ENCODE measurements at places on chromosomes 2 and 18. TPM values are rescaled to one million over a fixed set of nuclear protein-coding genes. Genes with fewer than 3 reads are reported as not detected.
A peak's percentile ranks its signal among the peaks of the same experiment; 100 is the strongest.

GRCh38 chr2:7701791-7702190, 784.6 kb downstream of the RNF144A start:
- DNase-seq: no peak

Gene TSHZ1
- total RNA-seq: 9.4 TPM

DNA sequence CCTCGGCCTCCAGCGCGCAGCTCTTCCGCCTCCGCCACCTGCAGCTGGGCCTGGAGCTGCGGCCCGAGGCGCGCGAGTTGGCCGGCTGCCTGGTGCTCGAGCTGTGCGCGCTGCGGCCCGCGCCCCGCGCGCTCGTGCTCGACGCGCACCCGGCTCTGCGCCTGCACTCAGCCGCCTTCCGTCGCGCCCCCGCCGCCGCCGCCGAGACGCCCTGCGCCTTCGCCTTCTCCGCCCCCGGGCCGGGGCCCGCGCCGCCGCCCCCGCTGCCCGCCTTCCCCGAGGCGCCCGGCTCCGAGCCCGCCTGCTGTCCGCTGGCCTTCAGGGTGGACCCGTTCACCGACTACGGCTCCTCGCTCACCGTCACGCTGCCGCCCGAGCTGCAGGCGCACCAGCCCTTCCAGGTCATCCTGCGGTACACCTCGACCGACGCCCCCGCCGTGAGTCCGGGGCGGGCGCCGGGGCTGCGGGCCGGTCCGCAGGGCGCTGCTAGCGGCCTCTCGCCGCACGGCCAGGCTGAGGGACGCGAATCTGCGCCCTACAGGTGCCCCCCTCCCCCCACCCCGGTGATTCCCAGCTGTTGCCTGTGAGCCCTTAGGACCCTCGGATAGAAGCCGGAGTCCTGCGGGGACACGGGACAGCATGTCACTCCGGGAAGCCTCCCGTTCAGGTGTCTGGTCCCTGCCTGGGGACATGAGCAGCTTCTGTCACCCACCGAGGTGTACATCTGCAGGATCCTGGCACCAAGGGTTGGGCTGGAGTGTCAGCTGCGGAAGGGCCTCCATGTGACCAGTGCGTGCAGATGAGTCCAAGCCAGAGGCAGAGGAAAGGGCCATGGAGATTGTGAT, 616 bp downstream of the RNPEPL1 start:
- peak; percentile 45 for DNase-seq

- no peak for DNase-seq
Observed at GRCh38 chr2:134410006-134410405, 156.1 kb downstream of the MGAT5 start.

Gene MFSD2B
- 0.07 TPM for total RNA-seq

Gene TNFRSF11A
- total RNA-seq: 9.8 TPM

Gene PMS1
- total RNA-seq: 19.3 TPM

GRCh38 chr2:85435220-85435958, 16.9 kb downstream of the SH2D6 start:
- DNase-seq: no peak

GRCh38 chr2:78768016-78768415, 257.5 kb upstream of the REG3G start:
- DNase-seq: no peak

DNA sequence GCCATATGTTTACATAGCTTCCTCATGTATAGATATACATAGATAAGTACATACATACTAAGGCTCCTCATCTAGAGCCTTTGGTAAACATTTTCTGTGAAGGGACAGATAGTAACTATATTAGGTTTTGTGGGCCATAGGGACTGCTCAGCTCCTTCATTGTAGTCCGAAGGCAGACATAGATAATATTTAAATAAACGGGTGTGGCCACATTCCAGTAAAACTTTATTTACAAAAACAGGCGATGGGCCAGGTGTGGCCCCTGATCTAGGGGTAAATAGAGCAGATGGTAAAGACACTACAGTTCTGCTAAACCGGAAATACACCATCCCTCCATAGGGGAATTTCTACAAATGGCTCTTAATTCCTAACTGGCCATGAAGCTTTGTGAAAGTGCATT, 7.3 kb downstream of the COQ10B start:
- no peak for DNase-seq

GRCh38 chr18:48945953-48946217, 4.9 kb downstream of the SMAD7 start:
- DNase-seq: no peak

Gene TEX44
- total RNA-seq: not detected

Gene DUSP2
- 1.0 TPM for total RNA-seq

DNA sequence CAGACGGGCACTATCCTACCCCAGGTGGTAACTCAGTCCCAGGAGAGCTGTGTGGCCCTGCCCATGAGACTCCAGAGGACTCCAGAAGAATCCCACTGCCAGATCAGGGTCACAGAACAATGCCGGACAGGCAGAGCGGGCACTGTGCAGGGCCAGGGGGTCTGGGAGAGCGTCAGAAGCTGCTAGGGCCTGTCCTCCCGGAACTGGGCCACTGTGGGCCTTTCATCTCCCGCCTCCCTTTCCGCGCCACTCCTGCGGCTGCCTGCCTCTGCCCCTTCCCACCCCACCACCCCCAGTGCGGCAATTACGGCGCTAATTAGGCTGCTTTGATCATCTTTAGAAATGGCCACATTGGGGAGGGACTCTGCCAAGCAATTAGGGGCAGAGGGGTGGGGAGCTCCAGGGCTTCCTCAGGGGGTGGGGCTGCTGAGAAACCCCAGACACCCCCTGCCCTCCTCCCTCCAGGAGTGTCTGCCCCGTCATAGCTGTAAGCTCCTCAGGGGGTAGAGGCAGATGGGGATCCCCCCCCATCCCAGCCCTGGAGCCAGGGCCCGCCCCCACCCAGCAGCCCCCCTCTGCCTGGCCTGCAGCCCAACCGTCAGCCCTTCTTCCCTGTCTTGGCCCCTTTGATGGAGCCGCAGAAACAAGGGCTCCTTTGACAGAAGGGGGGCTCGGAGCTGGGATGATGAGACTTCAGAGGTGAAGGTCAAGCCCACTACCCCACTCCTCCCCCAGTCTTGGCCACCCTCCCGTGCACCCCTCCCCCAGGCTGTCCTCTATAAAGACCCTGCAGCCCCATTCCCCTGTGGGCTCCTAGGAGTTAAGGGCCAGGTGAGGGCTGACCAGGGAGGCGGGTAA, at the start of gene PRSS56:
Gene PRSS56, plus strand, starts transcription at position 808 of the 858 bp plus-strand sequence. CDS start 211 bp downstream, outside the sequence.
- no peak for DNase-seq

Gene DQX1
- 0.13 TPM for total RNA-seq

Gene GALNT13
- 0.21 TPM for total RNA-seq

- no peak for DNase-seq
Observed at GRCh38 chr2:200728630-200729029, 83.1 kb upstream of the BZW1 start.

DNA sequence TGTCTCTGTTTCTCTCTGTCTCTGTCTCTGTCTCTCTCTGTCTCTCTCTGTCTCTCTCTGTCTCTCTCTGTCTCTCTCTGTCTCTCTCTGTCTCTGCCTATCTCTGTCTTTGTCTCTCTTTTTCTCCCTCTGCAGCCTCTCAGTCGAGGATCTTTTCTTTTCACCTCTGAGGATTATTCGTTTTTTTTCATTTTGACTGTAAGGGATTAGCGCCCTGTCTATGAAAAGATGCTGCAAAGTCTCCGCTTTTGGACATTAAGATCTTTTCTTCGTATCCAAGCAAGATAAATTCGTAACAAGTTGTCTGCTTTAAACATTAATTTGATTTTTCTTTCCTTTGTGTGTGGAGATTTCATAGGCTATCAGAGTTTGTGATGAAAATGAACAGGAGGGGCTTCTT, 191.2 kb upstream of the TPO start:
- DNase-seq: no peak

Gene TUBA3D
- 2.9 TPM for total RNA-seq

GRCh38 chr2:108586631-108587030, 52.4 kb downstream of the LIMS1 start:
- no peak for DNase-seq
